ENCODE measurements at places on chromosomes 13 and 19.

DNA sequence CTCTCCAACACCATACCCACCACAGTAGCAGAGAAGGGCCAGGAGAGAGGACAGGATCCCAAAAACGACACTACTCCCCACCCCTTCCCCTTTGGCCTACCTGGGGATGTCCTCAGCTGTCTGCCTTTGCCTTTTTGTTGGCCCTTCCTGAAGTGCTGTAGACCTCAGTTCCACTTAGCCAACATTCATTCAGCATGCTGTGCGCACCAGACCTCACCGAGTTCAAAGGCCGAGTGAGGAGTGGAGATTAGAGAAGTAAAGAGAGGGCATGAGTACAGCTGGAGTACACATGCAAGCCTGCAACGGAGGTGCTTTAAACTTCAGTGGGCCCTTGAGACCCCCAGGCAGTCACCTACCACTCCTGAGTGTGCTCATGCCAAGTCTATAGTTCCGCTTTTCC lies 99.0 kb downstream of the TEX26 start:
- DNase-seq: no peak

DNA sequence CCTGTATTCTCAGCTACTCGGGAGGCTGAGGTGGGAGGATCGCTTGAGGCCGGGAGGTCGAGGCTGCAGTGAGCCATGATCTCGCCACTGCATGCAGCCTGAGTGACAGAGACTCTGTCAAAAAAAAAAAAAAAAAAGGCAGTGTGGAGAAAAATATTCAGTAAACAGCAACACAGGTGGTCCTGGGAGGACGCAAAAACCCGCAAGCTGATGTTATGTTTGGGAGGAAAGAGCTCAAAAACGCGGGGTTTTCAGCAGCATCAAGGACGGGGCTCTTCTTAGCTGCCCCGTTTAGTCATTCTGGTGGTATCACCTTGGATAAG lies 599 bp upstream of the ZNF784 start:
- no peak for DNase-seq

- DNase-seq: no peak
These were observed 19.1 kb upstream of the WDR18 start for GRCh38 chr19:964761-965694.

DNA sequence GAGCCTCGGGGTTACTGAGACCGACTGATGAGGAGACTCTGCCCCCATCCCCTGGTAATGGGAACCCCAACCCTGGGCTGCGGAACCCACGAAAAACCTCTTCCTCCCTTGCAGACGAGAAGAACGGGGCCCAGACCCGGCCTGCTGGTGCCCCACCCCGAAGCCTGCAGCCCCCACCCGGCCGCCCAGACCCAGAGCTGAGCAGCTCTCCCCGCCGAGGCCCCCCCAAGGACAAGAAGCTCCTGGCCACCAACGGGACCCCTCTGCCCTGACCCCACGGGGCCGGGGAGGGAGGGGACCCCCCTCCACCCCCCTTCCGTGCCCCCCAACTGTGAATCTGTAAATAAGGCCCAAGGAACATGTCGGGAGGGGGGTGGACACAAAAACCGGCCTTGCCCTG lies 13.3 kb downstream of the TMEM150B start:
- no peak for DNase-seq

- DNase-seq: no peak
These were observed 39.9 kb downstream of the DOCK9 start for GRCh38 chr13:98937911-98938381.

DNA sequence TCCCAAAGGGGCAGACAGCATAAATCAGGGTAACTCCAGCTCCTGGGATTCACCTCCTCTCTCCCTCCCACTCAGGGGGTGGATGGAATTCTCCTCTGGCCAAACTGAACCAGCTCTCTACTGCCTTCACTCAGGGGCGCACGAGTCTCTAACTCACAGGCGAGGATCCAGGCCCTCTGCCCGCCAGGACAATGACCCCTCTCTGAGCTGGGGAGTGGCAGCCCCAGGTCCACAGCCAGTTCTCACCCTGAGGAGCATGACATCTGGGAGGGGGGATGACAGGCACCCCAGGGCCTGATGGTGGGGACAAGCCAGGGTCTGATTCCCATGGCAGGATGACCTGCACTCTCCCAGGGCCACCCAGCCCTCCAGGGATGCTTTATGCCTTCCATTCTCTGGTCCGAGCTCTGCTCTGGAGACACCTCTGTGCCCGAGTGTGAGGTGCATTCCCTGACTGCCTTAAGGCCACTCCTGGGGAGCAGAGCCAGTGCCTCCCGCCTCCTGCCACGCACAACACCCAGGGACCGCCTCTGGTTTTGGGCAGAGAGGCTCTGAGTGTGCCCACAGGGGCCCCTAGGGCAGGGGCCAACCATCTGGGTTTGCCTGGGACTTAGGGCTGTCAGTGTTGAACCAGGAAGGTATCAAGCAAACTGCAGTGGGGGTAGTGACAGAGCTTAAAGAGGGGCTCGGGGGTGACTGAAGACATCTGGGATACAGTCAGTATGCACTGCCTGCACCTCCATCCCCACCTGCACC lies 66.2 kb downstream of the GNG7 start:
- DNase-seq: no peak

- DNase-seq: no peak
These were observed 14.6 kb upstream of the KCNN1 start for GRCh38 chr19:17951990-17952976.

DNA sequence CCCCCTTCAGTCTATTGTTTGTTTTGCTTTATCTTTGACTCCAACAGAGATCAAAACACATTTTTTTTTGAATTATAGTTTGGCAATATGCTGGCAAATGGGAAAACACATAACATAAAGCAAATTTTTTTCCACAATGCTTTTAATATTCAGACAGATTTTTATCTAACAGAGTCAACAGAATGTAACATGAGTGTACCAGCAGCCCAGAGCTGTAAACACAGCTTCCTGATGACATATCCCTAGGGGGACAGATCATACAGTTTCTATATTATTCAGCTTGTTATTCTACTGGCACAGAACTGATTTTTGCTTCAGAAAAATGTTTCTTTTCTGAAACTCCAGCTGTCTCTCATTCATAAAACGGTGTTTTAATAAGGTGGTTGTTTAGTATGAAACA lies 168.8 kb downstream of the OLFM4 start:
- no peak for DNase-seq

GRCh38 chr13:113001241-113002140 lies 32.5 kb downstream of the MCF2L start:
- no peak for DNase-seq

DNA sequence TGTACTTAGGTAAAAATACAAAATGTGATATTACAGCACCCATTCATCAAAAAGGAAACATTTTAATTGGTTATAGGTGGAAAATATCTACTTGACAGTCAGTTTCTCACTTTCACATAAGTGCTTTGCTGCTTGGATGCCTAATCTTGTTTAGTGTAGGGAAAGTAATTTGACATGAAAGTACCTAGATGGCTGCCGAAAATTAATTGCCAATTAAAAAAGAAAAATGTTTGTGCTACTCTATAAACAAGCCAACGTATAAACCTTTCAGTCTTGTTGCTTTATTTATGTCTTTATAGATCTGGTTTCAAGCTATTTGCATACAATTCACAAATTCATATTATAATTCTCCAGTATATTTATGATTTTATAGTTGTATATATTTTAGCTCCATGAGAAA lies 729.9 kb downstream of the DACH1 start:
- DNase-seq: no peak

DNA sequence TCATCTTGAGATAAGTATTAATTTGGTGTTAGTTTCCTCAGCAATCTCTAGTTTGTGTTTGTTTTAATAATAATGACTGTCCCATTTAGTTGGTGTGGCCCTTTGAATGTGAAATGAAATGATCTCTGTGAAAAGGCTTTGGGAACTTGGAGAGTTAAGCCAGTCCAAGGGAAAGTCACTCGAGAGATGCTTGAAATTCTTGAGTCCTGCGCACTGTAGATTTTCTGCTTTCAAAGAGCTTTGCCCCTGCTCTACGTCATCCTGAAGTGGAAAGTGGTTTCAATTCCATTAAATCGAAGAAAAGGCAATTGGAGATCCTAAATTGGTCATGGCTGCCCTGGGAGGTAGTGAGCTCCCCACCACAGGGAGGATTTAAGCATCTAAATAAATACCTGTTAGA lies 403.8 kb downstream of the ZNF536 start:
- no peak for DNase-seq

DNA sequence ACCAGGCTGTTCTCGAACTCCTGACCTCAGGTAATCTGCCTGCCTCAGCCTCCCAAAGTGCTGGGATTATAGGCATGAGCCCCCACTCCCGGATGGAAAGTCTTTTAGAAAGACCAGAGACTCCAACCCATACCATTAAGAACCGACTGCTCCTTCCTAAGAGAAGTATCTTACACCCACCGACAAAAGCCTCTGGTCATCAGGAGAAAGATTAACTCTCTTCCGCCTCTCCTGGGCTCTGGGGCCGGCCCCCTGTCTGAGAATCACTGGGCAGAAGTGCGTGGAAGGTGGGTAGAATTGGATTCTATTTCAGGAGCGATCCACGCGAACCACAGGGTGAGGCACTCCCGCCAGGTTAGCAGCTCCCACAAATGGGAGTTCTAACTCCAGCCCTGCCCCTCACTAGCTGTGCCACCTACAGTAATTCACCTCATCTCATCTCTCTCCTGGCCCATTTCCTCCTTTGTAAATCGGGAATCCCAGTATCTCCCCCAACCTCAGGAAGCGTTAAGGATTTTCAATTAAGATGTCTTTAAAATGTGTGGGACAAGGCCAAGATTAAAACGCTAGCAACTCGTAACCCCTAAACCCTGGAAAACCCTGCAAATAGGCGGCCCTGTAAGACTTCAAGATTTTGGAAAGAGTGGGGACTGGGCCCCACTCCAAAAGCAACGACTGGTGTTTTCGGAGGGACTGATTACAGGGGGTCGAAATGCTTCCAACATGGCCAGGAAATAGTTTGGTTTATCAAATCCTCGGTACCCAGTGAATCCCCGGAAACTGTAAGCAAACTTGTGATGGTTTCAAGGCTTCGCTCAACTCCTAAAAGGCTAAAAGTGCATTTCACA lies 1.3 kb downstream of the HNRNPL start:
- no peak for DNase-seq

- no peak for DNase-seq
These were observed 5.2 kb upstream of the GRAMD1A start for GRCh38 chr19:34994643-34995541.

GRCh38 chr19:17648097-17648660 lies 40.0 kb downstream of the UNC13A start:
- no peak for DNase-seq

GRCh38 chr19:5492635-5493409 lies 37.6 kb downstream of the ZNRF4 start:
- DNase-seq: no peak

- DNase-seq: no peak
These were observed 1.4 kb downstream of the NWD1 start for GRCh38 chr19:16721051-16721450.

- peak; percentile 28 for DNase-seq
These were observed 1339.4 kb downstream of the EFNB2 start for GRCh38 chr13:105196052-105196451.

DNA sequence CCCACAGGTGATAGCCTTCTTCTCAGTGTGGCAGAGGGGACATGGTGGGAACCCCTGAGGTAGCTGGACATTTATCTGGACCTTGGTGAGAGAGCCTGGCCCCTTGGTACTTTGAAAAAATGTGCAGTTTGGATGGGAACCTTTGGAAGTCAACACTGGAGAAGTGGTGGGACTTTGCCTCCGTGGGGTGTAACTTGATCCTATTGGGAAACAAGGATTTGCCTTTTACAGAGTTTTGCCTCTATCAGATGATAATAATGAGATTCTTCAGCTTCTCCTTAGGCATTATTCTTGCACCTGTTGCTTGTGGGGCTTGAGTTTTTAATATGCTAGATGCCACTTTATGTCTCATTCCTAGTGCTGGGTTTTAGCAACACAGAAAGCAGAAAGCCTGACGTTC lies 99.0 kb downstream of the ERCC5 start:
- no peak for DNase-seq

DNA sequence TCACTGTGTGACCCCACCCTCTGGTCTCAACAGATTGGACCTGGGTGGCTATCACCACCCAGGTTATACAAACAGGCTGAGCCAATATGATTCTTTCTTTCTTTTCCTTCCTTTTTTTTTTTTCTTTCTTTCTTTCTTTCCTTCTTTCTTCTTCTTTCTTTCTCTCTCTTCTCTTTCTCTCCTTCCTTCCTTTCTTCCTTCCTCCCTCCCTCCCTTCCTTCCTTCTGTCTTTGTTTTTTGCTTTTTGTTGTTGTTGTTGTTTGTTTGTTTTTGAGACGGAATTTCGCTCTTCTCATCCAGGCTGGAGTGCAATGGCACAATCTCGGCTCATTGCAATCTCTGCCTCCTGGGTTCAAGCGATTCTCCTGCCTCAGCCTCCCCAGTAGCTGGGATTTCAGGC lies 17.0 kb upstream of the PTPRS start:
- DNase-seq: no peak

GRCh38 chr13:37457612-37458011 lies 141.0 kb downstream of the POSTN start:
- no peak for DNase-seq

- DNase-seq: no peak
These were observed 11.5 kb downstream of the OR7C2 start for GRCh38 chr19:14952767-14953166.

GRCh38 chr19:39160889-39161672 lies 35.5 kb downstream of the PAK4 start:
- DNase-seq: no peak

DNA sequence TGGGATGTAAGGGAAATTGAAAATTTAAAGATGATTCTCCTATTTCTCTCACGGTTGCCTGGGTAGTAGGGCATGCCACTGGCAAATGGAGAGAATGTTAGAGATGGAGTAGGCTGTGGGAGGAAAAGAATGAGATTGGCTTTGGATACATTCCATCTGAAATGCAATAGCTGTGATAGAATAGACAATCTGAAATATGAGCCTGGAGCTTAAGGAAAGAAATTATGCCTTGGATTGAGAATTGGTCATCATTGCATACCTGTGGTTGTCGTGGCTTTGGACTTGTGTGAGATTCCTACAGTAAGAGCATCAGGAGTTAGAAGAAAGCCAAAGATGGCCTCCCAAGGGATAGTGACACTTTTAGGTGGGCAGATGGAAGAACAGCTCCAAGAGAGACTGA lies 305.1 kb upstream of the SLC10A2 start:
- no peak for DNase-seq

DNA sequence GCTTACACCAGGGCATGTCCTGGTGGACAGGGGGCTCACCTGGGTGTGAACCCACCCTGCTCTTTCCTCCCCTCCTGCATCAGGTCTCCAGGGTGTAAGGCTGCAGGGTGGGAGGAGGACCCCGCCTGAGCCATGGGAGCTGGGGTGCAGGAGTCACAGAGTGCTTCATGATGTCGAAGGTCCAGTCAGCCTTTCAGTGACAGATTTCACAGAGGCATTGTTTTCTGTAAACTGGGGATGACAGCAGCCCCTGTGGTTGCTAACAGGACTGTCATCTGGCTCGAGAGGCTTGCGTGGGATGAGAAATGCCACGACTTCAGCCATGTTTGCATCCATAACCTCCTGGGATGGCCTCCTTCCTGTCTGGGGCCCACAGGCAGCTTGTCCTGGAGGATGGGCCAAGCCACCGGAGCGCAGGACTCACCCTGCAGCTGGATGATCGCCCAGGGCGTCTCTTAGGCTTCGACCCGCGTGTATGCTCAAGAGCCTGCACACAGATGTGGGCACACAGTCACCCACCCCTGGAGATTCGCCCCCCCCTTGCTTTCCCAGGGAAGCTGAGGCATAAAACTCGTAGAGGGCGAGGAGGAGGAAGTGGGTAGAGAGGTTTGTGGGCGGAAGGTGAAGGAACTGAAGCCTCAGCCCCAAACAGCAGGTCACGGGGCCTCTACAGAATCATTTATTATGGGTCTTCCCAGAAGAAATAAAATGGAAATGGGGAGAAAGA lies 4.9 kb downstream of the NANOS3 start:
- DNase-seq: no peak

- DNase-seq: no peak
These were observed 23.0 kb upstream of the TFDP1 start for GRCh38 chr13:113561417-113562084.
